Brain (organoid and tissue), 16 donors: ENCODE measurements at places on chromosomes 16 and 17.

GRCh38 chr16:81908466-81909262 lies 102.6 kb downstream of the SDR42E1 start:
- DNase-seq: no peak

DNA sequence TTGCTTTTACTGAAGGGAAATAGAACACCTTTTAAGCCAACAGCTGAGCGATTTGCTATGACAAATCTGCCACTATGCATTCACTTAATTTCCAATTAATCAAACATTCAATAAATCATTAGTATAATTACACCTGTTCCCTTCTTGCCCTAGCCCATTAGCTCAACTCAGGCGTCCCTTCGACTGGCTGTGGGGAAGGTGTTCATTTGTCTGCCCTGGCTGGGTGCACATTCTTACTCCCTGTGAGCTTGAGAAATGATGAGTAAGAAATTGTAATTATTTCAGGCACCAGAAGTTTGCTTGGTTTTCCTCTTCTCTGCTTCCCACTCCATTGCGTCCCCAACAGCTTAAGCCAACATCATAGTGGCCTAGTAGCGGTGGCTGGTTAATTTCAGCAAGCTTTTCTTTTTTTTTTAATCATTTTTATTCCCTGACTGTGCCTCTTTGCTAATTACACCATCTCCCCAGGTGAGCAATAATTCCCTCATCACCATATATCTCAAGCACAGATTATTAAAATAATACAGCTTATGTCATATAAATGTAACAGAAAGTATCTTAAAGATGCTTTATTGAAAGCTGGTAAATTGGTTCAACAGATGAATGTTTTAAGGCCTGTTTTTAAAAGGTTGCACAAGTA lies 623.9 kb upstream of the RBFOX1 start:
- no peak for DNase-seq

- no peak for DNase-seq
These were observed 52.9 kb downstream of the NF1 start for GRCh38 chr17:31147507-31148202.

DNA sequence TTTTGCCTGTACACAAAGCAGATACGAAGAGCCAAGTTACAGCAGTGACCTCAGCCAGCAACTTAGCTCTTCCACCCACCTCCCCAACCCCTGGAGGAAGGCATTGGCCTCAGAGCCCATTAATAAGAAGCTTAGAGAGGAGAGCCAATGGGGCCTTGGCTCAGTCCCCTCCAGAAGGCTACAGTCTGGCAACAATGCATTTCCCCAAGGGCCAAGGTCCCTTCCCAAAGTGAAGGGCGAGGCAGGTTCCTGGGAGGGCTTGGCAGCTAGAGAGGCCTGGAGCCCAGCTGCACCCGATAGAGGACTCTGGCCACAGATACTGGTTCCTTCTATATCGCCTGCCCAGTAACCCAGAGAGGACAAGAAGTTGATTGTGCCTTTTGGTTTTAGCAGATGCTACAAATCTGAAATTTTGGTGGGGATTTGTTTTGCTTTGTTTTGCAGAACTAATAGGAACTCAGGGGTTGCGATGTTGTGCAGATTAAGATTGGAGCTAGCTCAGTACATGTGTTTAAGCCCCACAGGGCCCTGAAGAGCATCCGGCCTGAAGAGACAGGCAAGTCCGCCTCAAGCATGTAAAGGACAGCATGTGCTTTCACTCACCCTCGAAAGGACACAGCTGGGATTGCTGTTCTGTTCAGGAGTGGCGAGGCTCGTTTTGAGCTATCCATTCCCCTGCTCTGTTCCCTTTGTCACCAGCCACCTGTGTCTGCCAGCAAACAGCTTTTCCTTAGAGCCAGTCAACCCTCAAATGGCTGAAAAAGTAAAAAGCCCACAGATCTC lies 12.0 kb upstream of the PNPO start:
- no peak for DNase-seq

DNA sequence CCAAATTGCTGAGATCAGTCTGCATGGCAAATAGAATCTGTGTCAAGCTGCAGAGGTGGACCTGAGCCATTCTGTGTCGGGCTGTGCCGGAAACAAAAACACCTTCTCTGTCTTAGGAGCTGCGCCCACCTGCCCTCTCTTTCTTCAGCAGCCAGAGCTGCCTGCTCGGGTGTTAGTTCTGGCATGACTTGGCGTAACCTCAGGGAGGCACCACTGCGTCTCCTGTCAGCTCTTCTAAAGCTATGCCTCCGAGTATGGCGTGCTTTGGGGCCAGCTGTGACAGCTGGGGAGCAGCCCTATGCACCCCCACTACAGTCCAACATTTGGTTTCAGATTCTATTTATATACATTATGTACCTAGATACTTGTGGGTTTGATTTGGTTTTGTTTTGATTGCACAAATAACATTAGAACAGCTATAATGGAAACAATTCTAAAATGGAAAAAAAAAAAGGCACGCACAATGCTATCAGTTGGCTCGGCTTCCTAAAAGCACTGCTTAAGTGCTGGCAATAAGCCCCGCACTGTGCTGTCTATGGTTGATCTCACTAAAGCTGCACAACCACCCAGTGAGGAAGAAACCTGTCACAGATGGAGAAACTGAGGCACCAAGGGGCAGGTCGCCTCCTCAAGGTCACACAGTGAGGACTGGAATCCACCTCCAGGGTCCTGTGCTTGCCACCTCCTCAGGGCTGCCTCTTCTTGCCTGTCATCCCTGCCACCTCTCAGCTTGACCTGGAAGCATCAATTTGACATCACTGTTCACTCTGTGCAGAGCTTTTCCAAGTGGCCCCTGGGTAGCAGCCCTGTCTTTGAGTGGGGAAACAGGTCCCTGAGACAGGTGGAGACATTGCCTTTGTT lies 18.7 kb upstream of the ADGRG1 start:
- DNase-seq: peak; percentile 34

GRCh38 chr17:81228420-81228819 lies 5.7 kb upstream of the CEP131 start:
- DNase-seq: no peak

DNA sequence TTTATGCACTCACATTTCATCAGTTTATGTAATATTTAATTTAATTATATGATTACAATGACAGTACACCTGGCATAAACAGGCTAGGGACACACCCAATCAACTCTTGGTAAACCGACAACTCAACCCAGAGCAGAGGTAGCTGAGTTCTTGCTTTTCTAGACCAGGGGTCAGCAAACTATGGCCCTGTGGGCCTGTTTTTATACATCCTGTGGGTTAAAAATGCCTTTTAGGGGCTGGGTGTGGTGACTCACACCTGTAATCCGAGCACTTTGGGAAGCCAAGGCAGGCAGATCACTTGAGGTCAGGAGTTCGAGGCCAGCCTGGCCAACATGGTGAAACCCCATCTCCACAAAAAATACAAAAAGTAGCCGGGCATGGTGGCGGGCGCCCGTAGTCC lies 99.2 kb upstream of the TMEM97 start:
- DNase-seq: no peak

DNA sequence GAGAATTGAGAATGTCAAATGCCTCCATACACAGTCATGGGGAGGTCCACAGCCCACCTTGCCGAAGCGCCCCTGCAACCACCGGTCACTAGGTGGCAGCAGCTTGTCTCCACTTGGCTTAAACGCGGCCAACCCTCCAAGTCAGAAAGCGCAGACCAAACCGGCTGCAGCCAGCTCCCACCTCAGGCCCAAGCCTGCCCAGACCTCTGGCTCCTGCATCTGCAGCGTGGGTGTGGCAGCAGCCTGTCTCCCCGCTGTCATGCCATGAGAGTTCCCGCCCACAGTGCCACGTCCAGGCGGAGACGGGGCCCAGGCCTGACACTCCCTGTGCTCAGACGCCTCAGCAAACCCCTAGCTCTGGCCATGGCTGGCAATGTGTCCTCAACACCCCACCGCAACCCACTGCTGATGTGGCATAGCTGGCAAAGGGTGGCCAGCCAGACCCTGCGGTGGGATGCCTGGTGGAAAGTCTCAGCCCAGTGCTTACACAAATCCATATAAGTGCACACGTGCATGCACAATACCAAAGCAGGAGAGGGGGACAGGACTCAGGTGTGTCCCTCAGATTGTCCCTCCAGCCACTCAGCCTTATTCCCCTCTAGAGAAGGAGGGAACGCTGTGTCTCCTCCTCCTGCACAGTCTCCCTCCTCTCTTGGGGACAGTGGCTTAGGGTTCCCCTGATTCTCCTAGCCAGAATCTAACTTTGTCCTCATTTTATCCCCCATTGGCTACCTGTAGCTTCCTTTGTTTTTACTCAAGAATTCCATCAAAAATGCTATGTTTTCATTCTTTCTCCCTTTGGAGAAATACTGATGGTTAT lies 10.9 kb downstream of the COPZ2 start:
- DNase-seq: peak; percentile 91

GRCh38 chr16:73145166-73145880 lies 97.4 kb upstream of the ZFHX3 start:
- no peak for DNase-seq

GRCh38 chr16:67460168-67460567 lies 20.8 kb downstream of the ATP6V0D1 start:
- no peak for DNase-seq

DNA sequence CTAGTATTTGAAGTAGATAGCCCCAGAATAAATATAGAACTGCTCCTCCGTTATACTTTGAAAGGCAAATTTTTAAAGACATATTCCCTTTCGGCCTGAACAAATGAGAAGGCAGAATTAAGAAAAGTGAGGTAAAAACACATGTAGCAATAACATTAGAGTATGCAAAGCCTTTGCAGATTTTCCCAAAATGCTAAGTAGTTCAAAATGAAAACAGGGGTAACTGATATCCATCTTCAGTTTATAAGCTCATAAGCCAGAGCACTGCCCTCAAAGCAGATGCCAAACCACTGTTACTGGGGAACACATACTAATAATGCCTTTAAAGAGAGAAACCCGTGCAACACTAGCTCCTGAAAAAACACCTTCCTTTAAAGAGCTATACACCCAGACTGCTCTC lies 51.3 kb upstream of the CLEC18B start:
- DNase-seq: no peak

DNA sequence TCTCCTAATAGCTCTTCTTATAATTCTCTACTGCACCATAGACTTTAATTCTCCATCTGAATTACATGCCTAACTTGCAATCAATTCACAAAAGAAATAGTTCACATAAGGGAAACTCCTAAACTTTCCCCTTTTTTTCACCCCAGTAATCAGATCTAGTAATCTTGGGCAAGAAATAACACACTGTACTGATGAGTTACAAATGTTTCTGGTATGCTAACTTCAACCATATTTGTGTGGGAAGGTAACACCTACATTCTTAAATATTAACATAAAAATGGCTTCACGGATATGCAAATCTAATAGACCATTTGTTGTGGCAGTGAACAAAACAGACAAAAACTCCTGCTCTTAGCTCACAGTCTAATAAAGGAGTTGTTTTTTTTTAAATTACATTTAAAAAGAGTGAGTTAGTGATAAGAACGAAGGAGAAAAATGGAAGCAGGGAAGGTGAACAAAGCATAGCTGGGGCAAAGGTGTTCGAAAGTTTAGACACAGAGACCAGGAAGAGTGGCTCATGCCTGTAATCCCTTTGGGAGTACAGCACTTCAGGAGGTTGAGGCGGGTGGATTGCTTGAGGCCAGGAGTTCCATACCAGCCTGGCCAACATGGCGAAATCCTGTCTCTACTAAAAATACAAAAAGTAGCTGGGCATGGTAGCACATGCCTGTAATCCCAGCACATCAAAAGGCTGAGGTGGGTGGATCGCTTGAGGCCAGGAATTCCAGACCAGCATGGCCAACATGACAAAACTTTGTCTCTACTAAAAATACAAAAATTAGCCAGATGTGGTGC lies 34.8 kb downstream of the CMTM3 start:
- DNase-seq: no peak

DNA sequence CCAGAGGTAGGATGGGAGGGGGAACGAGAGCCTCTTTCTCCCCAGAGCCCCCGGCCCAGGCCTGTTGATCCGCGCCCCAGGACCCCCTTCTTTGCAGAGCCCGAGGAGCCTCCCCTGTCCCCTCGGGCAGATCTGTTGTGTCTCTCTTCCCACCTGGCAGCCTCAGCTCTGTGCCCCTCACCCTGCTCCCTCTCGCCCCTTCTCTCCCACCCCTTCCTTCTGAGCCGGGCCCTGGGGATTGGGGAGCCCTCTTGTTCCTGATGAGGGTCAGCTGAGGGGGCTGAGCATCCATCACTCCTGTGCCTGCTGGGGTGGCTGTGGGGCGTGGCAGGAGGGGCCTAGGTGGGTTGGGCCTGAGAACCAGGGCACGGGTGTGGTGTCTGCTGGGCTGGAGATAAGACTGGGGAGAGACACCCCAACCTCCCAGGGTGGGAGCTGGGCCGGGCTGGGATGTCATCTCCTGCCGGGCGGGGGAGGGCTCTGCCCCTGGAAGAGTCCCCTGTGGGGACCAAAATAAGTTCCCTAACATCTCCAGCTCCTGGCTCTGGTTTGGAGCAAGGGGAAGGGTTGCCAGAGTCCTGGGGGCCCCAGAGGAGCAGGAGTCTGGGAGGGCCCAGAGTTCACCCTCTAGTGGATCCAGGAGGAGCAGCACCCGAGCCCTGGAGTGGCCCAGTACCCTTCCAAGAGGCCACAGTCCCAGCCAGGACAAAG lies 65.4 kb downstream of the MRC2 start:
- no peak for DNase-seq

GRCh38 chr17:62057696-62058095 lies 7.4 kb downstream of the MED13 start:
- no peak for DNase-seq

DNA sequence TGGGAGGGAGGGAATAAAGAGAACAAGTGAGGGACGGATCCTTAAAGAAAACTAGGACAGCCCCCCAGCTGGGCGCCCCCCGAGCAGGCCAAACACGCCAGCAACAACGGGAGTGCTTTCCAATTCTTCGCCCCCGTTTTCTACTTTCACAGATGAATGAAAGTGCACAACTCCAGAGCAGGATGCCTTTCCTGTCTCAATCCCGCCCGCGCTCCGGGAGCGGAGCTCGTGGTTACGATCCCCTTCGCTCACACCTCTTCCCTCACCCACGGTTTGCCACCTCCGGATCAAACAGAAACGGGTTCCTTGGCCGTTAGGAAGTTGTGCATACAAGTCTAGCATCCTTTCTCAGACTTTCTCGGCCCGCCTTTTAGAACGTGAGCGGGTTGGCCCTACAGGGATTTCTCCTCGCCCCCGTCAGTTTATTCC lies 680 bp downstream of the SKA2 start:
- DNase-seq: no peak

- no peak for DNase-seq
These were observed 46.1 kb downstream of the ARHGAP17 start for GRCh38 chr16:24969071-24969470.
